Endodermal cell (in vitro differentiated cells): ENCODE measurements at places on chromosomes 1 and 21.

DNA sequence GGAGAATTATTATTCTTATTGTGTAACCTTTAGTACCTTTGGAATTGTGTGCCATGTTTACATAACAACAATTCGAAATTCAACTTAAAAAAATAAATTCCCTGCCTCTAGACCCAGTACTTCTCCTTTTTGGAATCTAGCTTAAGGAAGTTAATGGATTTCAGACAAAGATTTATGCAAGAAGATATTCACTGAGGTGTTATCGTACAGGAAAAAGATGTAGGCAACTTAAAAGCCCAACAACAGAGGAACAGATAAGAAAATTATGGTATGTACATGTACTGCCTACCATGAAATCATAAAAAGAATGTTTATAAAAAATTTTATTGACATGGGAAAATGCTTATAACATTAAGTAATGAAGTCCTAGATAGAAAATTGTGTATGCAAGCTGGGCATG lies 18.2 kb upstream of the STMN1 start:
- no peak for DNase-seq

DNA sequence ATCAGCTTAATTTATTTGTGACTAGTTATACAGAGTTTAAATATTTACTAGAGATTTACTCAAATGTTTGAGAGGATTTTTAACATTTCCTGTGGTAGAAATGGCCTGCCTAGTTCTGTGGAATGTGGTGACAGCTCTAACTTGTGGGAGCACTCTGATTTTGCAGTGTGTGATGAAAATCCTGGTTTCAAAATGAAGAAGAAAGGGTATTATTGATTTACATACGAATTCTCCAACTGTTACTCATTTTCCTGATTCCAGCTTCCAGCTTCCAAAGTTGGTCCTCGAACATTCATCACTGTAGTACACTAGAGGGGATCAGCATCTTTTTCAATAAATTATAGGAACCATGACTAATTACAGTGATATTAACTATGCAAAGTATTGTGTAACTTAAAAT lies 462.7 kb upstream of the PKN2 start:
- no peak for DNase-seq

- DNase-seq, result no peak
Observed at GRCh38 chr1:115680730-115681111, 39.0 kb downstream of the VANGL1 start.

DNA sequence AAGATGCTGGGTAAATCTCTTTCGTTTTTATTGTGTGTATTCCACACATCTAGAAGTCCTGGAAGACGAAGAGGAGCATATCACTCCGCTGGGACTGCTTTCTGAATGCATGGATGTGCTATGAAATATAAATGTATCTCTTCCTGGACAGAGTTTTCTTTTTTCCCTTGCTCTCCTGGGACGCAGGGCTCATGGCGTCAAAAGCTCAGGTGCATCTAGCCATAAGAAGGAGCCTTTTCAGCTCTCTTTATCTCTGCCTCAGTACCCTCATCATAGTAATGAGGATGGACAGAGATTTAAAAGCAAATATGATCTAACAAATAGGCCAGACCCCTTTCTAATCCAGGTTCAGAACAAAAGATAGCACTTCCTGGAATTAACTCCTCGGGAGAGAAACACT lies 27.5 kb upstream of the CASQ2 start:
- DNase-seq, result no peak

- DNase-seq, result no peak
Observed at GRCh38 chr1:214377886-214378285, 96.9 kb downstream of the SMYD2 start.

DNA sequence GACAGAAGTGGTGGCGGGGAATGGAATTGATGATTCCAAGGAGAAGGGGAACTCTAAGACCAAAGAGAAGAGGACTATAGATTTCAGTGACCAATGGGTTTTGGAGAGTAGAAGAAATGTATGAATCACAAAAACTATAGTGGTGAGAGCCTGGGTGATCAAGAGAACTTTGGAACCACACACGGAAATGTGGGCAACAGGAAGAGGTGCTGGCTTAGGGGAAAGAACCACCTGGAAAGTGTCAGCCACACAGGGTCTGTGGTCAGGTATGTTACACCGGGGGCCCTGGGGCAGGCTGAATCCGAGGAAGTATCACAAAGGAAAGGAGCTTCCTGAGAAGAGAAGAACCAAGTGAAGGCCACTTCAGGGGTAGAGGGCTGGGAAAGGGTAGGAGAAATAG lies 11.5 kb upstream of the CHIA start:
- DNase-seq, result no peak

GRCh38 chr1:67348586-67349252 lies 41.0 kb downstream of the IL12RB2 start:
- no peak for DNase-seq

- no peak for DNase-seq
Observed at GRCh38 chr1:57319791-57320190, 104.1 kb downstream of the DAB1 start.

DNA sequence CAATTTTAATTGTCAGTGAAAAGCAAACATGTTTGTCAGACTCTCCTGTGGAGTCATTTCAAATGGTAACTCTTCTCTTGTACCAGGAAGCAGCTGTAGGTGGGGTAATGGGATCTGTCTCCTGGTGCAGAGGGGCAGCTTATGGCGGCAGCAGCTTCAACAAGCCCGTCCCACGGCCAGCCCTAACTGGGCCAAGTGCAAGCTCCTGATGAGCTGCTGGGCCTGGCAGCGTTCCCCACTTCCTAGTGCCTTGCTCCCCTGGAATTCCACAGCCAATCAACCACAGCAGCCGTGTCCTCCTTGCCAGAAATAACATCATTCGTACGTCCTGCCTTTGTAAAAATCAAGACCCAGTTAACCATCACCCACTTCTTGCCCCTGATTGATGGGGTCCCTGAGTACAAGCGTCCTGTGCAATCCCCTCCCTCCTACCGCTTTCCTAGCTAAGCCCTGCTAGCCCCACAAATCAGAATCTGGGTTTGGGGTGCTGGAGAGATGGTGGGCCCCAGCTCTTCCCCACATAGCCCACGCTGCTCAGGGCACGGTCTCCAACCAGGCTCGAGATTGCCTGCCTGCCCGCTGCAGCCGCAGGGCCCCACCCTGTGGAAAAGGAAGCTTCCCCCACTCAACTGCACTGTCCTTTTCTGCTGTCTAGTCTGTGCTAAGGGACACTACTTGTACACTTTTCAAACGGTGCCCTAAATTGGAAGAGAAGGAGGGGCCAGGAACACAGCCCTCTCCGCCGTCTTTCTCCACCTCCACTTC lies 61.2 kb downstream of the TOR1AIP2 start:
- no peak for DNase-seq

DNA sequence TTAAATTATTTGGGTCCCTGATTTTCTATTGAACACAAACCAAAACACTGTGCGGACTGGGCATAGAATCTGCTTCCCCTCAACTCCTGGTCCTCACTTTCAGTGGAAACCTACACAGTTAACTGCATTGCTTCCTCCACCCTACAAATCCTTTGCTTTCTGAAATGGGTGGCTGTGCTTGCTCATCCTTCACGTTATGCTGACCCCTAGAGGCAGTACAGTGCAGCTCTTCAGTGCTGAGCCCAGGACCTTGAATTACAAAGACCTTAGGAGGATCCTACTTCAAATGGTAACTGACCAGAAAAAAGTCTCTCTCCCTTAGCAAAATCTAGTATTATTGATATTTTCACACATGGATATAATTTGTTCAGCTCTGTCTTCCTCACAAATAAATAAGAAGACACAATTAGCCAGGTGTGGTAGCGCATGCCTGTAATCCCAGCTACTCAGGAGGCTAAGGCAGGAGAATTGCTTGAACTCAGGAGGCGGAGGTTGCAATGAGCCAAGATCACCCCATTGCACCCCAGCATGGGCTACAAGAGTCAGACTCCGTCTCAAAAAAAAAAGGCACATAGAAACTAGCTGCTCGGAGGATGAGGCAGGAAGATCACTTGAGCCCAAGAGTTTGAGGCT lies 63.4 kb upstream of the L1TD1 start:
- DNase-seq, result peak; percentile 87

GRCh38 chr1:115839029-115839678 lies 1.8 kb downstream of the NHLH2 start:
- DNase-seq, result peak; percentile 91

DNA sequence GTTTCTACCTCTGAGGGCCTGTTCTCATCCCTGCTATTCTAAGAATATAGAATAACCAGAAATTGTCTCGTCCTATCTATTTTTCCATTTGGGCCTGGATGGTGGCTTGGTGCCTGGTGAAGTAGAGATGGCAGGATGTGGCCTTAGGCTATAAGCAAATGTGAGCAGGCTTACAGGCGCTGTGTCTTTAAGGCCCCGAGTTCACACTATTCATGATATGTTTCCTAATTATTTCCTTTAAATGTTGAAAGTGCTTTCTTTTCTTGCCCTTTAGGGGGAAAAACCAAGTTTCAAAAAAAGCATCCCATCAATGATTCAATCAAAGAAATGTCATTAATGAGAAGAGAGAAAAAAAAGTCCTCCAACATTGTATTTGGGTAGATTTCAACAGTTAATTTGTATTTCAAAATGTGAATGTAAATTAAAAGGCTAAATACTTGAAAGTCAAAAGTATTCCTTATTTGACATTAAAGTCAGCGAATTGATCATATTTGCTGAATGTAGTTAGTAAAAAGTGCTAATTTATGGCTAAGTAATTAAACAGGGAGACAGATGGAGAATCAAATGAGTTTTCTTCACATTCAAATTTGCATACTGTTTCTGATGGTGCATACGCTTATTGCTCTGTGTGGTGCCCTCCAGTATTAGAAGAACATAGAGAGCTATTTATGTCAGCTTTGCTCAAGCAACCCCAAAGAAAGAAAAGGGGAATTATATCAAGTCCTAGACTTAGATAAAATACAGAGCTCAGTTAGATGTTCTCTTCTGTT lies 34.0 kb upstream of the HUNK start:
- DNase-seq, result no peak

- DNase-seq, result no peak
Observed at GRCh38 chr1:97649591-97649990, 271.2 kb downstream of the DPYD start.
